ENCODE measurements at places on chromosomes 1 and 21.

DNA sequence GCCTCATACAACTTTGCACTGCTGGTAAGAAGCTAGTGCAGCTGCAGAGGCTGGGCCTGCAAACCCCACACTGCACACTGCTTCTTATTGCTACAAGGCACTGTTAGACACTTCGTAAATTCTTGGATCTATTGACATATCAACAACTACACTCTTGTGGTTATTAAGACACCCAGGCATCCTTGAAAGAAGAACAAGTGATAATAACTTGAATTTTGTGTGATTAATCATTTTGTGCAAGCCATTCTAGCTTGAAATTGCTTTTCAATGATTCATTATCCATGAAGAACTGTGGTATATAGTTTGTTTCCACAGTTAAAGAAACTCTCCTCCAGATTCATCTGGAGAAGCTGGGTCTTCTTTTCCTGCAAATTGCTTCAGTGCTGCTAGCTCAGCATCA, 33.7 kb upstream of the IFI44L start:
- DNase-seq, result peak; percentile 91

- DNase-seq, result no peak
Measured at GRCh38 chr1:65866439-65866838, 73.7 kb downstream of the PDE4B start.

DNA sequence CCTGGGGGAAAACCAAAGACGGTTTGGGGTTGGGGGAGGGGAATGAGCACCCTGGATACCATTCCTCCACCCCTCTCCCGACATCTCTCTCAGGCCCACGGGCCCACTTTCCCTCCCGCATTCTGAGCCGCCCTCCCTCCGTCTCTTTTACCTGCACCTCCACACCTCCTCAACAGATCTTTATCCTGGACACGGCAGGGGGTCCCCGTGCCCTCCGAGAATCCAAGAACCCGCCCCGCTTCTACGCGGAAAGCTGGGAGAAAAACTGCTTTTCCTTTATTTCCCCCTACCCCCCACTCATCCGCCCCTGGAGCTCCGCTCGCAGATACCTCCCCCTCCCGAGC, 108.8 kb downstream of the NAV1 start:
- no peak for DNase-seq

- DNase-seq, result no peak
Measured at GRCh38 chr1:171140956-171141687, 44.0 kb upstream of the FMO2 start.

GRCh38 chr1:46067652-46068051, 64.8 kb downstream of the PIK3R3 start:
- no peak for DNase-seq

DNA sequence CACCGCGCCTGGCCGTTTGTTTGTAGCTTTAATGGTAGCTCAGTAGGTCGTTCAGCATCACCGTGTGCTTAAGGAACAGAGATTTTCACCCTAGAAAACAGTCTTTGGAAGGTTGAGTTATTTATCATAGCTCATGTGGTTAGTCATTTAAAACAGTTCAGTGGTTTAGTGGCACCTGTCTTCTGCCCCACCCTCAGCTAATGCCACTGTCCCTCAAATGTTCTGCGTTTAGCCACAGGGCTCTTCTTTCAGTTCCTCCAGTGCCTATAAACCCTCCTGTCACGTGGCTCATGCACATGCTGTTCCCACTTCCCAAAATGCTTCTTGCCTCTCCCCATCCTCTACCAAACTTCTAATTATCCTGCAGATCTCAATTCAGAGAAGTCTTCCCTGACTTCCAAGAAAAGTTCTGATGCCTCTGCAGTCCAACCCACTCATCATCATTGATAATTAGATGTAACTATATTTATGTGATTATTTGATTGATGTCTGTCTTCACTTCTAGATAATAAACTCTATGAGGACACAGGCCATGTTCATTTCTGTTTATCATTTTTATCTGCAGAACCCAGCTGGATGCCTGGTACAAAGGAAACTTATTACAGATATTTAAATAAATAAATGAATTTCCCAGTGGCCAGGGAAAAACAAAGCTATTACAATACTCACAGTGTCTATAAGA, 14.4 kb upstream of the DIPK1A start:
- DNase-seq, result no peak

DNA sequence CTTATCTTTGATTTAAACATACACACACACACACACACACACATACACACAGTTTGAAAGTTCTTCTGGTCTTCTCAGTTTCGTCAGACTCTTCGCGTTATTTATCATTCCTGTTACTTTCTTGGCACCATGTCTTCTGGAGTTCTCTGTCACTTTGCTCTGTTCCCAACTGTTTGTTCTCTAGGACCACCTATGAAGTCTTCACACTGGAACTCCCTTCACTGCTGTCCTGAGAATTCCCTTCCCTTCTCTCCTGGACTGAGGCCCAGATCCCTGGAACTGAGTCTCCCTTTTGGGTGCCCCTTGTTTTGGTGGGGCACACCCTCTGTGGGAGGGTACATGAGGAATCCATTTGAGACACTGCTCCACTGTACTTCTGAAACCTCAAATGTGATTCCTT, 30.5 kb downstream of the ALG14 start:
- peak; percentile 48 for DNase-seq

DNA sequence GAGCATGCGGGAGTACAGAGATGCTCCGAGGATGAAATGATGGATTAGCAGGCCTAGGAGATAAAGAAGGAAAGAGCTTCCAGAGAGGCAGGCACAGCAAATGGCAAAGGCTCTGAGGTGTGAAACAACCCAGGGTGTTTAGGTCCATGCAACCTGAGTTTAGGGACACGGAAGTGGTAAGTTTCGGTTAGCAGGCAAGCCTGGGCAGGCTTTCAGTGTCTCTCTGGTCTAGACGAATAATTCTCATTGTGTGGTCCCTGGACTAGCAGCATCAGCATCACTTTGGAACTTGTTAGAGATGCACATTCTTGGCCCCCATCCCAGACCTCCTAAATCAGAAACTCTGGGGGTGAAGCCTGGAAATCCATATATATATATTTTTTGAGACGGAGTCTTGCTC, 18.6 kb downstream of the NKAIN1 start:
- no peak for DNase-seq

DNA sequence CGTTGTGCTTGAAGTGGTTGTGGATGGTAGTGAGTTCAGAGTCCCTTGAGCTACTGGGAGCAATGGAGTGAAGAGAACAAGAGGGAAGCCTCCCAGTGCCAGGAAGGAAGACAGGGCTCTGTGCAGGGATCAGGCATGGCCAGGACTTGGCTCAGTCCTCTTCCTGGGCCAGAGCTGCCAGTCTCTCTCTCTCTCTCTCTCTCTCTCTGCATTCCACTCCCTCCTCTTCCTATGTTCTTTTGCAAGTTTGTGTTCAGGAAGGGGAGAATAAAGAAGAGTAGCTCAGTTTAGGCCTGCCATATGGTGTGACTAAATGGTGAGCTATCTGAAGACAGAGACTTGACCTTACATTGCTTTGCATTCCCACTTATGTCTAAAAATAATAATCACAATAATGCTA, 20.5 kb upstream of the RPTN start:
- DNase-seq, result peak; percentile 38

DNA sequence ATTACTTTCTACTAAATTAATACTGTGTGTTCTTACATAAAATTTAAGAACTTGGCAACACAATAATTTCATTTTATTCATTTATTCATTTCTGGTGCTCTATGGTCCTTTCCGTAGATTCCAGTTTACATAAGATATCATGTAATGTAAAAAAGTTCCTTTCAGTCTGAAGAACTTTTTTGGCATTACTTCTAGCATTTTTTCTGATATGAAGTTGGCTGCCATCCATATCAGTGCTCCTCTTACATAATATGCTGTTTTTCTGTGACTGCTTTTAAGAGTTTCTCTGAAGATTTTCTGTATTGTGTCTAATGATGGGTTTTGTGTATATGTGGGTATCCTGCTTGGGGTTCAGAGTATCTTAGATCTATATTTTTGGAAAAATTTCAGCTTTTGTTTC, 34.8 kb downstream of the LIN9 start:
- no peak for DNase-seq

- peak; percentile 42 for DNase-seq
Measured at GRCh38 chr1:233172201-233172600, 123.3 kb downstream of the PCNX2 start.

DNA sequence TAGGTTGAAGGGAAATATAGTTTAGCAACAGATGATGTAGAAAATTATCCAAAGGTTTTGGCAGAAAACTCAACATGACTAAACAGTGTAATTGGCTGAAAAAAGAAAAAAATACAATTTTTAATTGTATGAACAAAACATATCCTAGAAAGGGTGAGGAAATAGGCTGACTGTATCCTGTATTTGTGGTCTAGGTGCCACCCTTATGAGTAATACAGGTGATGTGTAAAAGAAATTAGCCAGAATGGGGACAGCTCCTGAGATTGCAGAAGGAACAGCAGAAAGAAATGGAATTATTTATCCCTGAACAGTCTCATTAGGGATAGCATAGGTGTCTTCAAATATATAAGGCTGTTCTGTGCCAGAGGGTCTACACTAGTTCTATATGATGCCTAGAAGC, 24.6 kb downstream of the DNASE2B start:
- DNase-seq, result no peak

Data from fibroblast of skin of scalp (primary cell).